ENCODE measurements at places on chromosomes 2 and 18.

DNA sequence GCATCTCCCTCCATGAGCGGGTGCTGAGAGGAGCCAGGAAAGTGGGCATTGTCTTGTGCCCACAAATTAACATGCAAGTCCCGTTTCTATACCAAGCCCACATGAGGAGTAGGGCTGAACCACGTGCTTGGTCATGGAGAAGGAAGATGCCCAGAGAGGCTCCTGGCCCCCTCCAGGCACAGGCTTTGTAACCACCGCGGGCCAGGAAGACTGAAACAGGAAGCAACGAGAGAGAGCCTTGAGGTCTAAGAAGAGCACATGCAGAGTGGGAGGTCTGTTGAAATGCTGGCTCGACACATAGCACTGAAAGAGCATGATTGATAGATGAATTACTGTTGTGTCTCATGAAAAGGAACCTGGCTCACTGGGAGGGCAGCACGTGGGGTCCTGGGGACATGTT, 36.3 kb downstream of the VWA3B start:
- no peak for DNase-seq

DNA sequence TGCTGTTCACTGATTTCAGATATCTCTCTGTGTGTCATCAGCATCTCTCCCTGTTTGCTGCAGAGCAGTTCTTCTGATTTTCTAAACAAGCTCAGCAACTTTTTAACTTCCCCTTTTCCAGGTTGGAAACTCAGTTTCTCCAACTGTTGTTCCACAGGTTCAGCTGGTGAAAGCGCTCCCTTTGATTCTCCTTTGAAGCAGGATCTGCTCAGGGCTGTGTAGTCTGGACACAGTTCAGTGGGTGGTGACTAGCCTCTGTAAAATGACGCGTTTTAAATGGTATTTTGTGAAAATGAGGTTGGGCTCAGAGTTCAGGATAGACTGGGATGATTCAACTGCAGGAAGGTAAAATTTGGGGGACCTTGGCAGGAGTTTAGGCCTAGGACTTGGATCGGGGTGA, 106.3 kb downstream of the TRIM43 start:
- no peak for DNase-seq

DNA sequence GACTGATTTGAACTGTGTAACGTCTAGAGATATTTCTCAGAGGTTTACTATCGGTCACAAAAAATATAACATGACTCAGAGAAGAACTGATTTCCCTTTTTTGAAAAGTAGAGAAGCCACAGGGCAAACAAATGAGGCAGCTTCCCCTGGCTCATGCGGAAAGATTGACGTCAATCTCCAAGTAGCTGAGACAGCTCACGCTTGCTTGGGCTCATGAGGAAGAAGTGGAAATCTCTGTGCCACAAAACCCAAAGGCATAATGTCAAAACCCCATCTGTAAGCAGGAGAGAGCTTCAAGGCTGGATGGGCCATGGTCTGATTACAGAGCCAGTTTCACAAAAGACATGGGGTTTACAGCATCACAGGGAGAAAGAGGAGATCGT, 188.1 kb downstream of the ARL4C start:
- DNase-seq, result no peak

GRCh38 chr2:96869281-96869821, 529 bp downstream of the SEMA4C start:
- peak; percentile 81 for DNase-seq

DNA sequence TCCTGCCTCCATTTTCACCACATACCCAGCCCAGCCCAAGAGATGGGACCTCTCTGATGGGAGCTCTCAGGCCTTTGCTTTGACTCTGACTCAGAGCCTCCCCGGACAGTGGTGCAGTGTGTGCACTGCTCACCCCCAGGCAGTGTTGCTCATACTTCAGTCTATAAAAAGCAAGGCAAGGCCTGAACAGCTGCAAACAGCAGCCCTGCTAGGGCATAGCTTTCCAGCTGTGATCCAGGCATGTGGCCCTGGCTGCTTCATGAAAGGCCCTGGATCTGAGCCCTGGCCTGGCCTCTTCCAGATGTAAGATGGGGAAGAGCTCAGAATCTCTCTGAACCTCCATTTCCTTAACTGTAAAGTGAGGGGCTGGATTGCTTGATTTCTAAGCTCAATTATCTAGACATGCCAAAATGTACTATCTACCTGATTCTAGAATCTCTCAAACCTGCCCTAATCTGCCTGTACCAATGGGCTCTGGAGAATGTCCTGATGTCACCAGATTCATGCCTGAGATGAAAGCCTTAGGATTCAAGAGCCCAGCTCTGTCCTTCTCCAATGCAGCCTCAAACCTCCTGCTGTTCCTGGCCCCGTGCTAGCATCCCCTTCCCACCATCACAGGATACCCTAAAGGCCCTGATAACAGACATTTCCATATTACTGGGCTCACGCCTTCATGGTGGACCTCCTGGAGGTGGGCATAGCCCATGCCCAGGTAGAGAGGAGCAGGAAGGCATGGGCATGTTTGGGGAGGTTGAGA, 206.9 kb downstream of the ARL4C start:
- DNase-seq, result no peak

DNA sequence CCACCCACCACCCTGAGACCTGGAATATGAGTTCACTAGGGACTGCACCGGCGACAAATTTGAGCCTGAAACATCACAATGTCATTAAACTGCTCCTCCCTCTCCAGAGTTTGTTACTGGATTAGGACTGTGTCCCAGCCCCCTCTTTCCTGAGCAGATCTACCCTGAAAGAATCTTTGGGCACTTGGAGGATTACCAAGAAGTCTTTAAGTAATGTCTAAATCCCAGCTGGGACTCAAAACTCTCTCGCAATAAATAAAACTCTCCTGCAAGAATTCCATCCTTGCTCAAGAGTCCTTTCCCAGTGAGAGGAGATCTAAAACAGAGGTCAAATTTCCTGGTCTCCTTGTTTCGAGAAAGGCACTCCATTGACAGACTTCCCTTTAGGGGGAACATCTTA, 20.9 kb downstream of the GKN2 start:
- DNase-seq, result no peak

DNA sequence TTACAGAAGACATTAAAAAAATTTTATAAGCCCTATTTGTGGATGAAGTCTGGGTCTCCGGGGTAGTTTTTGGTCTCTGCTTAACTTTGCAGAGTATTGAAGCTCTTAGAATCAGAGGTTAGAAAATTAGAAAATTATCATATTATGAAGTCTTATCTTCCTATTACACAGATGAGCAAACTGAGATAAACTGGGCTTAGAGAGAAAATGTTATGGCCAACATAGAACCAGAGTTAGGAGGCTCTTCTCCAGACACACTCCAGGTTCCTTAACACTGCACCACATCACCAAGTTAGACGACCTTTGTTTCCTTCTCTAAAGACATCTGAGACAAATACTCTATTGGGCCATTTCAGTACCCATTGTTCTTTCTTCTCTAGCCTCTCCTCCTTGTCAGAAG, 36.7 kb upstream of the NEB start:
- no peak for DNase-seq

- DNase-seq, result no peak
Measured at GRCh38 chr2:232667989-232668583, 29.0 kb upstream of the GIGYF2 start.

- no peak for DNase-seq
Measured at GRCh38 chr2:240260664-240261063, 120.2 kb upstream of the OTOS start.

GRCh38 chr18:53753601-53754000, 470.9 kb downstream of the MBD2 start:
- DNase-seq, result no peak

DNA sequence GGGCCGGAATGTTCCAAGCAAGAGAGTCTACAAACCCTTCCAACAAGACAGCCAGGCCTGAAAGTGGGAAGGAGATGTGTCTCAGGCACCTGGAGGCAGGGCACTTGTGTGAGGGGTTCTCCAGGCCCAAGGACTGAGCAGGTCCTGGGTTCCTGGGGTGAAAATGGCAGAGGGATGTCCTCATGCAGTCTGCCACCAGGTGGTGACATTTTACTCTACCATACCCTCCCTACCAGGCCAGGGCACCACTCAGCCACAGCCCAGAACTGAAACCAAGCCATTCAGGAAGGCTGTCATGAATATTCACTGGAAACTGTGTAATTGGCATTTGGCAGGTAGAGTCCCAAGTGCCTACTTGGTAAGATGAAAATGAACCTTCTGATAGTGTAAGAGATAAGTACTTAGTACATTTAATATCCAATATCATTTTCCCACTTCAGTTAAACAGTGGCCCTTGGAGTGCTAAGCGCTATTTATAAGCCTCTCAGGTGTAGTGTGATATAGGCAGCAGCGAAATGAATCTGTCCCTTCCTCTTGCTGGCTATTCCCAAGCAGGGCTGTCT, 185.1 kb downstream of the MYO5B start:
- DNase-seq, result peak; percentile 75

- DNase-seq, result no peak
Measured at GRCh38 chr2:110143982-110144381, 28.4 kb upstream of the MALL start.

GRCh38 chr2:181657379-181657778, 474 bp upstream of the CERKL start:
- DNase-seq, result no peak

- no peak for DNase-seq
Measured at GRCh38 chr18:75875559-75875958, 448.1 kb upstream of the SMIM21 start.

DNA sequence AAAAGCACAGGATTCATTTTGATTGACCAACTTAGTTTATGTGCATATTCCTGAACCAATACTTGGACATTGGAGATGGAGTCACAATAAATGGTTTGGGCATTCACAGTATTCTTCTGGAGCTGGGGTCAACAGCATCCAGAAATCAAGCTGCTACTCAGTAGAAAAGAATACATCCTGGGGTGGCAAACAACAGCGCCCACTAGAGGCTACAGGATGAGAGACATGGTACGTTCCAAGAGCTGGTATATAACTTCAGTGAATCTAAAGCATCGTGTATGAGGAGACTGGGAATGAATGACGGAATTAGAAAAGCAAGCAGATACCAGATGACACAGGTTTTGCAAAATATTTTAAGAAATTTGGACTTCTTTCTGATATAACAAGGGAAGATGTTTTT, 142.9 kb upstream of the FIGN start:
- DNase-seq, result peak; percentile 53

GRCh38 chr2:165634855-165635254, 159.2 kb downstream of the GALNT3 start:
- DNase-seq, result peak; percentile 63

GRCh38 chr2:213043566-213043965, 107.8 kb downstream of the IKZF2 start:
- no peak for DNase-seq

DNA sequence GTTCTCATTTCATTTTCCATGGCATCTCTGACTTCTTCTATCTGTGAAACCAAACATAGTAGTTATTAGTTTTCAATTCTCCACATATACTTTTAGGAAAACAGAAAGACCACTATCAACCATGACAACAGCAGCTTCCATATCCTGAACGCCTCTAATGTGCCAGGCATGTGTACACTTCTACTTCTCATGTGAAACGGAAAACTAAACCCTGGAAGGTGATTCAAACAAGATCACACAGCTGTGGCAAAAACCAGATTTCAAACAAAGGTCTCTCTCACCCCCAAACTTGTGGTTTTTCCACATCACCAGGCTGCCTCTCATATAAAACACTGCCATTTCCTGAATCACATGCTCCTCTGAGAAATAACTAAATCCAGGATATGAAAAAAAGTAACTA, 41.8 kb downstream of the PTCD3 start:
- DNase-seq, result no peak

DNA sequence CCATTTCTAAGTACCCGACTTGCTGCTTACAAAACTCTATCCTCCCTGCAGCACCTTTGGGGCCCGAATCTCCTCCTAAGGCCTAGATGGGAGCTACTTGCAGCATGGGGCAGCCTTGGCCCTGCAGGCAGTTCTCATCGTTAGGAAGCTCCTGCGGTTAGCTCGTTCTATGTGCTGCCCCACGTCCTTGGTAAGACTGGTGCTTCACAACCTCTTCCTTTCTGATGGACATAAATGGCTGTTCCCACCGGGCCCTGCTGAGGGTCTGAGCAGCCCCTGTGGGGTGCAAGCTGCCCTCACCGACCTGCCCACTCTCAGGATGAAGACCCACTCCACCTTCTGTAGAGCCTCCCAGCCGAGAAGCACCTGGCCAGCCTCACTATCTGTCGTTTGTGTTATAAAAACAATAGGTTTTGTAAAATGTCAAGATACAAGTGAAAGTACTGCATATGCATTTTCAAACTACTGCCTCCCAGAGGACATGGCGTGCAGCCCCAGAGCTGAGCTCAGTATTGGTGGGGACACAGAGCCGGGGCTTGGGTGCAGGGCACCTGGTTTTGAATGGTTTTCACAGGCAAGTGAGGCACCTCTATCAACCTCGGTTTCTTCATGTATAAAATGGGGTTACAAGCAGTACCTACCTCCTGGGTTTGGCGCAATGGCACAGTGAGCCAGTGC, 19.4 kb downstream of the OTOF start:
- no peak for DNase-seq

- DNase-seq, result no peak
Measured at GRCh38 chr2:77469106-77469505, 53.1 kb downstream of the LRRTM4 start.

GRCh38 chr2:107698861-107699260, 127.8 kb upstream of the RGPD4 start:
- no peak for DNase-seq

- DNase-seq, result no peak
Measured at GRCh38 chr2:24774373-24774772, 18.8 kb downstream of the PTRHD1 start.

GRCh38 chr18:70491734-70492348, 203.0 kb downstream of the SOCS6 start:
- DNase-seq, result peak; percentile 72

- peak; percentile 26 for DNase-seq
Measured at GRCh38 chr2:109644571-109645275, 30.6 kb downstream of the SOWAHC start.

- DNase-seq, result no peak
Measured at GRCh38 chr18:49160079-49160930, 209.5 kb upstream of the SMAD7 start.

- no peak for DNase-seq
Measured at GRCh38 chr2:27638037-27638637, 9.3 kb downstream of the GPN1 start.

GRCh38 chr2:149400997-149401396, 70.6 kb downstream of the LYPD6 start:
- DNase-seq, result no peak

GRCh38 chr2:223856021-223856420, 18.6 kb upstream of the AP1S3 start:
- no peak for DNase-seq

GRCh38 chr18:12783524-12783923, 80.7 kb downstream of the PSMG2 start:
- DNase-seq, result no peak

DNA sequence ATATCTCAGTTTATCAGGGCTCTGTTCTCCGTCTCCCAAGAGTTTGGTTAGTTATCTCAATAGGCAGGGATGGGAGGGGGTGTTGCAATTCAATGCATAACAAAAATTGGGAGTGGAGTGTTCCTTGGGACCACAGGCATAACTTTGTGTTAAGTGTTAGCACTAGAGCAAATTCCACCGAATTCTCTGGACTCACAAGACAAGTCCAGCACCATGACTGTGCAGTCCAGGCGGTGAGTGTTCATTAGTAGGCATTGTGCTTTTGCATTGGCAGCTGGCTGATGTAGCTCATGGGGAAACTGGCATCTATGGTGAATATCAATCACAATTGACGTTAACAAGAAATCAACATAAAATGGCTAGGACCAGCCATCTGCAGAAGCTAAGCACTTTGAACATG, 79.0 kb upstream of the CABLES1 start:
- no peak for DNase-seq

GRCh38 chr2:34001557-34001956, 402.5 kb upstream of the FAM98A start:
- no peak for DNase-seq

All from iPS-NIHi11 (cell line).